ENCODE measurements at places on chromosomes 2 and 18. TPM values are rescaled to one million over a fixed set of nuclear protein-coding genes. Genes with fewer than 3 reads are reported as not detected.
A peak's percentile ranks its signal among the peaks of the same experiment; 100 is the strongest.

DNA sequence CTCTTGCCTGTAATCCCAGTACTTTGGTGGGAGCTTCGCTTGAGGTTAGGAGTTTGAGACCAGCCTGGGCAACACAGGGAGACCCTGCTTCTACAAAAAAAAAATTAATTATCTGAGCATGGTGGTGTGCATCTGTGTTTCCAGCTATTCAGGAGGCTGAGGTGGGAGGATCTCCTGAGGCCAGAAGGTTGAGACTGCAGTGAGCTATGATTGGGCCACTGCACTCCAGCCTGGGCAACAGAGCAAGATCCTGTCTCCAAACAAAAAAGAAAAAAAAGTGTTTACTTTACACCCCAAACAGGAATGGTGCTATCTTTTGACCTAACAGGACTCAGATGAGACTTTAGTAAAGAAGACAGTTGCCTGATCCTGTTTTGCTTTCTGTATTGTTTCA lies 35.6 kb downstream of the MAL start:
- DNase-seq: no peak

GRCh38 chr2:106366204-106366885 lies 101.9 kb downstream of the RGPD3 start:
- DNase-seq: no peak

DNA sequence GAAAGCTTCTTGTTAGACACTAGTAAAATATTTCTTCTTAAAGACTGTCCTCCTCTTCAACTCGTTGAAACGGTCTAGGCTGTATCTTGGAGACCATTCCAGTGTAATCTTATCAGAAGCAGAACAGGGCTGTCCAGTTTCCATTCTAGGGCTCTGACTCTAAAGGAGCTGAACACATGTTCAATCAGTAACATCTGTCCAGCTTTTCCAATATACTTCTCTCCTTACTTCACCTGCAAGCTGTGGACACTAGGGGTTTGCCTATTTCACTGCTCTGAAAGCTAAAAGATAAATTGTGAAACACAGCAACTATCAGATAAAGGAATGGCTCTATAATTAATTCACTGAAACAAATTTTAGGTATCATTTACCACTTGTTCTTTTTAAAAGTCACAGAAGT lies 73.8 kb downstream of the ZNF385B start:
- no peak for DNase-seq

DNA sequence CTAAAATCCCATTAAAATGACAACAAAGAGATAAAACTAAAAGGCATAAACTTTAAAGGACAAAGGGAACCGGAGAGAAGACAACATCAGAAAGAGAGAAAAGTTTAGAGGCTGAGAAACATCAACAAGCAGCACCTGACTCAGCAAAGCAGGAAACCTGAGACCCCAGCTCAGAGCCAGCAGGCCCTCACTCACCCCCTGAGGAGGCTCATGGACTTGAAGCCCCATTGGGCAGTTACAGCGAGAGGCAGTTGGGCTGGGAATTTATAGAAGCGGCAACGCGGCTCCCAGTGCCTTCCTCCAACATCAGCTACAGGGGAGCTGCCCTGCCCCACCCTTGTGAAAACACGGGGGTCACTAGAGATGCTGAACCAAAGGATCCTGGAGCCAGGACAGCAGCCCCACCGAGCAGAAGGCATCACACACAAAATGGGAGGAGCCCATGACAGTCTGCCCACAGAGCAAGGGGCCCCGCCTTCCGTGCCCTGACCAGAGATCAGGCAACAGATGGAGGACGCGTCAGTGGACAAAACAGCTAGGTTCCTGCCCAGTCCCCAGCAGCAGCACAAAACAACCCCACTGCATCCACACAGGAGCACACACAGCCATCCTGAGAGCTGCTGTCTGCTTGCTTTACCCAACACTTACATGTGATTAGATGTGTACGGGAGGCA lies 52.7 kb downstream of the CMPK2 start:
- peak; percentile 81 for DNase-seq

DNA sequence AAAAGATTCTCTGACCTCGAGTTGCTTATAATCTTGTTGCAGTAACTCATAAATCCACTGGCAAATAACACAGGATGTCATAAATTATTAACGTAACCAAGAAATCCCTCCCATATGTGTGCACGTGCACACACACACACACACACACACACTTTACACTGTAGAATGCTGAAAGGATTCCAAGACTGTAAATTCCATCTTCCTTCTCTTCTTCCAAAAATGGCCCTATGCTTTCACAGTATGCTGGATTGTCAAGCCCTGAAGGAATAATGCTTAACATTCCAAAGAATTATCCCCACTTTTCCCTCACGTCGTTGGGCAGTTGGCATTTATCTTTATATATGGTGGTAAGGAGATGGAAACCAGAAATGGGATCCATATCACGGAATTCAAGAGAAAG lies 117.5 kb upstream of the CRIM1 start:
- DNase-seq: no peak

- DNase-seq: no peak
Measured at GRCh38 chr18:11155034-11155759, 5.8 kb upstream of the PIEZO2 start.

DNA sequence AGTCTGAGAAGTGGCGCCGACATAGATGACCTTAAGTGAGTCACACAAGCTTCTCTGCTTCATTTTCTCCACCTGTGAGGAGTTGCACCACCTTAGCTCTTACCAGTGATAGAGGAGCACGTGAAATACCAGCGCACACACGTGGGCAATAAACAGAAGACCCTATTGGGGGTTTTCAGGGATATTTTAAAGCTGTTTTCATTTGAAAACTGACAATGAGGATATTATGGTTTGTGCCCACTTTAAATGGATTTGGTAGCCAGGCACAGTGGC lies 47.3 kb upstream of the FZD7 start:
- DNase-seq: no peak

DNA sequence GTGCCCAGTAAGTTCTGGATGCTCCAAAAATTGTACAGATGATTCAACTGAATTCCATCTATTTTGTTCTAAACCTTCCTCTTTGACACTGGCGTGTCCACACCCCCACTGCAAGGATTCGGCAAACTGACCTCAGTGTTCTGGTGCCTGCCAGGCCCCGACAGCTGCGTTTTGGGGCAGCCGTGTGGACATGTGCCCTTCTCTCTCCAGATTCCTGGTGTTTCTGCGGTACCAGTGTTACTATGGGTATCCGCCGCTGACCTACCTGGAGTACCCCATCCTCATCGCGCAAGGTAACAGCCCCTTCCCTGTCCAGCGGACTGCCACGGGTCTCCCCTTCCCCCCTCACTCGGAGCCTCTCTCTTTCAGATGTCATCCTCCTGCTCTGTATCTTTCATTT lies 5.0 kb downstream of the SLC66A3 start:
- DNase-seq: no peak

DNA sequence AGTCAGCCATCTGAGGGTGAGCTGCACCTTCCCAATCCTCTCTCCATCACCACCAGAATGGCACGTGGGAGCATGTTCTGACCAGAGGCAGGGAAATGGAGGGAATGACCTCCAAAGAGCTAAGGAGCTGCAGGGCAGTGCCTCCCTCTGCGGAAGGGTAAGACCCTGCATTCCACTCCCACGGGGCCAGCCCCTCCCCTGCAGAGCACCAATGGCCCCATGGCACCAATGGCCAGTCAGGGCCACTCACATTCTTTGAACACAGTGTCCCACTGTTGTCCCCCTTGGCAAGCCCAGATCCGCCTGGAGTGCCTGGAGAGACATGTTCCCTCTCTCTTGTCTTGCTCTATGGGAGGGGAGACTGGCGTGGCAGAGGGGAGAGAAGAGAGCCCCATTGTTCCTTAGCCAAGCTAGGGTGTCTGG lies 164.4 kb downstream of the TNS1 start:
- no peak for DNase-seq

DNA sequence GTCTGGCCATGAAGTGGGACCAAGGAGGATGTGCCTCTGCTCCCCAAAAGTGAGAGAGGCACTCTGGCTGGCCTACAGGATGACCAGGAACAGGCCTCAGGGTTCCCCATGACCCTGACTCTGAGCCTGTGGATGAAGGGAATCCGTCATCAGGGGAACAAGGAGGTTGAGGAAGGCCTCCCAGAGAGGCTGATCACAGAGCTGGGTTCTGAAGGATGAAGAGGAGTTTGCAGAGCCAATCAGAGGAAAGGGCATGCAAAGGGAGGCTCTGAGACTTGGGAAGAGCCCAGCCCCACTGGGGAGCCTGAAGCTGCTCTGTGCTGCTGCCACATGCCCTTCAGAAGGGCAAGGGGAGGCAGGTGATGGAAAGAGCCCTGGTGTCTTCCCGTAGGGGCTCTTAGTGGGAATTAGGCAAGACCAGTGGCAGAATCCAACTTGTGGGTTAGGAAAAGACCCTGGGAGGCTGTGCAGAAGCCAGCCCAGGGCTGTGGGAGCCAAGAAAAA lies 141.3 kb upstream of the ID2 start:
- no peak for DNase-seq

DNA sequence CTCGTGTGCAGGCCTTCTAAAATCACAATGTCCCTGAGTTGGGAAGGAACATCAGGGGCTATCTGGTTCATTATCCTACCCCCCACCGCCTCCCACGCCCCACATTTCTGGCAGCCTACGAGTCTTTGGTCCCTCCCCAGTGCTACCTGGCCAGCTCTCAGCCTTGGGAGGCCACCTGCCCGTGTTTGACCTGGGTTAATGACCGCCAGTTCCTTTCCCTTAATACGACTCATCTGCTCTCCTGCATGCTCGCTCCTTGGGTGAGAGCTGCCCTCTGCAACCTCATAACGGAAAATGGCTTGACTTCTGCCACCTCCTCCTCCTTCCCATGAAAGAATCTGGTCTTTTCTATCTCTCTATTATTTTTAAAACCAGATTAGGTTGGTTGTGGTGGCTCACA lies 112.5 kb downstream of the NEDD4L start:
- no peak for DNase-seq

DNA sequence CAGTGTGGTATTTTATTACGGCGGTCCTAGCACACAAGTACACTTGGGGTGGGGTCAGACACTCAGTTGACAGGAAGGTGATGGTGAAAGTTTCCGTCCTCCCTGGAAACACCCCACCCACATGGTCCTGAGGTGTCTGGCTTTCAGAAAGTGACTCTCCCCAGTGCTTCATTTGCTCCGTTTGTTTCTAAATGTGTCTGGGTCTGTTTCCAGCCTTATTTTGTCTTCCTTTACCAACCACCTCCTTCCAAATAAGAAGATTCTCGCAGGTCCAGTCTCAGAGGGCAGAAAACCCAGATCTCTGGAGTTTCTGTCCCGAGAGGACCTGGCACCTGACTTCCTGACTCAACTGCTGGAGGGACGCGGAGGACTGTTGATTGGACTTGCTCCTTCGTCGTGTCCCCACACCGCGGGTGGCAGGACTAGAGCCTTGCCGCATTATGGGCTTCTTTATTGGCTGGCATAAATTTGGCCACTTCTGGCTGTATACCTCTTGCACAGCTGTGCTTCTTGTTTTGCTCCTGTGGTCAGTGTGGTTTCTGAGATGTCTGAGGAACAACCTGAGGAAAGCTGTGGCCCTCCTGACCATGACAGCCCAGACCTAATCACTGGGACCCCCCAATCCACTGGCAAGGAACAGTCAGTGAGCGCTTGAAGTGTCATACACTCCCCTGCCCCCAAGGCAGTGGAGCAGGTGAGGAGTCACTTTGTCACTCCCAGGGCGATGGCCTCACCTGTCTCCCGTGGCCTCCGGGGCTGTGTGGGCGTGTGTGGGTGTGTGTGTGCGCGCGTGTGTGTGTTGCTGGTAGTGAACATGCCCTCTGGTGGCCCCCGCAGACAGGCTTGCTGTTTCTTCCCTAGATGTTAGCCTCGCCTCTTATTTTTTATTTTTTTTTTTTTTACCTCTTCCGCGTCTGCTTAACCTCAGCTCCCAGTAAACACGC lies 45.6 kb downstream of the MEX3C start:
- DNase-seq: no peak

DNA sequence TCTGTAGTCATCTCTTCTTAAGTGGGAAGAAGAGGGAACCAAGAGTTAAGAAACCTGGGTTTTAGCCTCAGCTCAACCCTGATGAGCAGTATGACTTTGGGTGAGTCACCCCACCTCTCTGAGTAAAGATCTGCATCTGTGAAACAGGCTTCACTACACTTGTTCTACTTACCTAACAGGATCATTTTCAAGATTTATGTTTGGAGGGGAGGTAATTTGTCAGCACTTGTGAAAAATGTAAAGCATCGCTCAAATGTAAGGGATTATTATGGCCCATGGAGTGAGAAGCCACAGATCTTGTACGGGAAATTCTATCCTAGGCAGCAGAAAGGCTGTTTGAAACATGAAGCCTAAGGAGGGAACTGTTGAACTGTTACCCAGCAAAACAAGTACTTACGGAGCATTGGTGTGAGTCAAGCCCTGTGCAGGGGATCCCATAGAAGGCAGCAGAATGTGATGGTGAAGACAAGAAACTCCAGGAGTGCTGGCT lies 160.6 kb downstream of the PRKCE start:
- peak; percentile 58 for DNase-seq

DNA sequence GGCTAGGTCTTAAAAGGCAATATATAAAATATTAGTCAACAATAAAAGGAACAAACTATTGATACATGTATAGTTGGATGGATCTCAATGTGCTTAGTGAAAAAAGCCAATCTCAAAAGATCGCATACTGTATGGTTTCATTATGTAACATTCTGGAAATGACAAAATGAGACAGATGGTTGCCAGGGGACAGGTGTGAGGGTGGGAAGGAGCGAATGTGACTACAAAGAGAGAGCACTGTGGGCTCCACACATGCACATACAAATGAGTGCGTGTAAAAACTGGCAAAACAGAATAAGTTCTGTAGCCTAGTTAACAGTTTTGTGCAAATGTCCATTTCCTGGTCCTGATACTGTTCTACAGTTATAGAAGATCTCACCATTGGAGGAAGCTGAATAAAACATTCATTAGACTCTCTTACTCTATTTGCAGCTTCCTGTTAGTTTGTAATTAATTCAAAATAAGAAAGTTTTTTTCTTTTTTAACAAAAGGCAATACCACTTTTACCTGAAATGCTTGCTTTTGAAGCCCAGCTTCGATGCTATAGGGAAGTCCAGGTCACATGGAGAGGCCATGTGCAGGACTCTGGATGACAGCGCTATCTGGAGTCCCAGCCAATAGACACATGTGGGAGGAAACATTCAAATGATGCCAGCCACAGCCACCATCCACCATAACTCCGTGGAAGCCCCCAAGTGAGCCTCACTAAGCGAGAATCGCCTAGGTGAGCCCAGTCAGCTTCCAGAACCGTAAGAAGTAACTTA lies 21.0 kb upstream of the C2orf80 start:
- DNase-seq: no peak

SLC14A1 gene
- total RNA-seq: not detected

KCTD18 gene
- 24.6 TPM for total RNA-seq

C1GALT1C1L gene
- not detected for total RNA-seq

ZNF638 gene
- 317 TPM for total RNA-seq

SCN7A gene
- total RNA-seq: not detected

KIAA2012 gene
- total RNA-seq: 0.89 TPM

ABCG8 gene
- not detected for total RNA-seq

MXD1 gene
- total RNA-seq: 16.1 TPM

VIT gene
- not detected for total RNA-seq

Data from Karpas-422 (cell line).